ENCODE measurements at places on chromosomes 12 and 14.
A peak's percentile ranks its signal among the peaks of the same experiment; 100 is the strongest.

GRCh38 chr12:31818623-31819268, 89.9 kb upstream of the AMN1 start:
- DNase-seq: no peak

- no peak for DNase-seq
Measured at GRCh38 chr14:100358396-100358795, 35.3 kb downstream of the SLC25A47 start.

DNA sequence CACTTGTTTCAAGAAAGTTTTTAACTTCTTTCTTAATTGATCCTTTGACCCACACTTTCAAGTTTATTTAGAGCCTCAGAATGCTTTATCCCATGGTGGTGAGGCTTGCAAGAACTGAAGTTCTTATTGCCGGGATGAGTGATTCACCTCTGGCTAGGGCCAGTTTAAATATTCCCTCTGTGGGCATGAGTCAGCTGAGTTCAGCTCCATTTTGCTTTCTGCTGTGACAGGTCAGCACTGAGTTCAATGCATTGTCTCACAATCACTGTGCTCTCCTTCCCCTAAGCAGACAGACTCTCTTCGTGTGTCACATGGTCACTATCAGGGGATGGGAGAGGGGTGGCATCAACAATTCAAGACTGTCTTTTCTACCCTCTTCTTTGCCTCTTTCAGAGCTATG, 514.6 kb upstream of the FBXO33 start:
- no peak for DNase-seq

- DNase-seq: no peak
Measured at GRCh38 chr12:108701779-108702441, 29.4 kb downstream of the CORO1C start.

DNA sequence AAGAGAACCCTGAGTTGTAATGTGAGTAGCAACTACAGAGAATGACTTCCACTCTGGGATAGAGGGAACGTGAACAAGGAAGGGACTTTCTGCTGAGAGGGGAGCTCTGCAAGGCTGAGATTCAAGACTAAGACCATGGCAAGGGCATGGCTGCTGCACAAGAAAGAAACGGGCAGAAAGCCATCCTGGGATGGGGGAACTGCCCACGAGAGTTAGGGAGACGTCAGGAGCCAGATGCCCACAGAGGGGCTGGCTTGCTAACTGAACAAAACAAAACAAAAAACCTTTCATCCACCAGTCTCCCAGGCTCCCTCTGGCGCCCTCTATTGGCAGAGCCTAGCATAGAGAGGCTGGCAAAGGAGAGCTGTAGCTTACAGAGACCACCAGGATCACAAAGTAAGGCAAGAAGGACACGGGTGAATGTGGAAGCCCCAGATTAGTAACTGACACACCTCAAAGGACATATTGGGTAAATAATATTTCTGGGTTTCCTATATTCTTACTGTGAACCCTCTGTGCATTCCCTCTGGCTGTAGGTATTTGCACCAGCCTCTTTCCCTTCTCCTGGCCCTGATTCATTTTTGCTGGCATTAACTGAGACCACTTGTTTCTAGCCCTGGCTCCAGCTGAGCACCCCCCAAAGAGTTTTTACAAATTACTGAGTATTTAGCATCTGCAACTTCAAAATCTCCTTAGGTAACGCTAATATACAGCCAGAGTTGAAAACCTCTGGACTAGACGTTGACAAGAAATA, 338.3 kb downstream of the EMP1 start:
- peak; percentile 4 for DNase-seq

- no peak for DNase-seq
Measured at GRCh38 chr14:50215416-50215815, 16.0 kb downstream of the SOS2 start.

DNA sequence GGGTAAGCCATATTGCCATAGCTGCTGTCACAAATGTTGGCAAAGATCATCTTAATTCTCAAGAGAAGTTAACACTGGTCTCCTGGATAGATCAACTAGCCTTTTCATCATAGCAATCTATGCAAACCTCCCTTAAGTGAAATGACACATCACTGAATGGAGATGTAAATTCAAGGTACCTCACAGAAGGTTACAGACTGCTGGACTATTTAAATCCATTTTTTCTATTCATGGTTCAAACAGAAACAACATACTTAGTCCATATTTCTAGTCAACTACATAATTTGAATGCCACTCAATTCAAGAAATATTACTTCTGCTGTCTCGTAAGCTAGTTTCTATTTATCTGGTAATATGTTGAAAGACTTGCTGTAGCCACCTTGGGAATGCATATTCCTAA, 748.3 kb downstream of the C12orf50 start:
- DNase-seq: no peak

DNA sequence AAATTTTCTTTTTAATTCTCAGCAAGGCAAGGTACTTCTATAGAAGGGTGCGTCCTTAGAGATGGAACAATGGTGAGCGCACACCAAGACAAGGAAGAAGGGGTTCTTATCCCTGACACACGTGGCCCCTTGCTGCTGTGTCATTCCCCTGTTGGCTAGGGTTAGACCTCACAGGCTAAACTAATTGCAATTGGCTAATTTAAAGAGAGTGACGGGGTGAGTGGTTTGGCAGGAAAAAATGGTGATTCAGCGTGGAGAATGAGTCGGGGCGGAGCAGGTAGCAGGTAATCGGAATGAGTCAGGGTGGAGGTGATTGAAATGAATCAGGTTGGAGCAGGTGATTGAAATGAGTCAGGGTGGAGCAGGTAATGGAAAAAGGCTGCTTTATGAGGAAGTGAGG, 36.3 kb upstream of the HECTD1 start:
- DNase-seq: no peak

Measured in activated gamma-delta T cell treated with Interleukin-2 at 50 U/mL for 16 hours (primary cell).